WTC11 (cell line): ENCODE measurements at places on chromosomes 3 and 15.

- no peak for DNase-seq
These were observed 153.2 kb downstream of the MYRIP start for GRCh38 chr3:39962581-39962980.

DNA sequence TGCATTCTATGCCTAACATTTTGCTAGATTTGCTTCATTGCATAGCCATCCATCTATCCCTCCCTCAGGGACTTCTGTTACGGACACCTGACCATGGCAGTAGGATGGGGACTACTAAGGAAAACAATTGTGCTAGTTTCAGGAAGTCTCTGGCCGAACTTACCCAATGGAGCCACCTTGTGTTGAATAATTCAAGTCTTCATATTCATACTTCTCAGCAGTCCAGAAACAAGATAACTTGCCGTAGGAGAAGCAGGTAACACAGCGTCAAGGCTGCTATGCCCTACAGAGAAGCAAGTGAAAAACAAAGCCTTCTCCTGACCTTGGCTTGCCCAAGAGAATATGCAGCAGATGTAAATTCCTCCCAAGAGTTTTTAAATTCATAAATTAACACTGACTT is 685.3 kb downstream of the GRM7 start:
- DNase-seq, result no peak

- no peak for DNase-seq
These were observed 13.9 kb downstream of the RASGRF1 start for GRCh38 chr15:79076661-79077060.

- DNase-seq, result no peak
These were observed 76.1 kb downstream of the ADAMTS17 start for GRCh38 chr15:100265641-100266035.

- no peak for DNase-seq
These were observed 150.0 kb downstream of the MCTP2 start for GRCh38 chr15:94381384-94381783.

DNA sequence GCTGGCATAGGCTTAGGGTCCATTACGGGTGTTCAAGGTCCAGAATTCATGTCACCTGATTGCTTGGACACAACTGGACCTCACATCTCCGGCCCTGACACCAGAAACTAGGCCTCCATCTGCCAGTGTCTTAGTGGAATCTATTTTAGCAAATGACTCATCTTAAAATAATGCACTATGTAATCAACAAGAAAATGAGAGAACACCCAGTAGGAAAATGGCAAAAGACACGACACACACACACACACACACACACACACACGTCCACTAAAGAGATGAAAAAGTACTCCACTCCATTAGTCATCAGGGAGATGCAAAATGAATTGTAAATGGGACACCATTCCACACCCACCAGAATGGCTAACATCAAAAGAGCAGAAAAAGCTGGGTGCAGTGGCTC is 11.2 kb downstream of the APBA2 start:
- DNase-seq, result no peak

DNA sequence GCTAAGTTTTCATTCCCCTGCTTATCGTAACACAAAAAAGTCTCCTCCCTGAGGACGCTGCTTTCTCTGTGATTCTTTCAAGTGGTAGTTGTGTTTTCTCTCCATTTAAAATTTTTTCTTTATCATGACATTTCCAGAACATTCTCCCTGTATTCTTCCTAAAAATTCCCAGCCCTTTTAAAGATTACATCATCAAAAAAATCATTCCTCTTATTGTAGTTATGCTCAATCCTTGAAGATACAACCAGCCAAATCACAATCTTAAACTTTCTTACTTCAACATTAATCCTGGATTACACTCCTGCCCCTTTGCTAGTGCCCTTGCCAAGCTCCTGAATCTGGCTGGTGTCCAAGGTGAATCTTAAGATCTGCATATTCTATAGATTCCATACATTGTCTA is 163.7 kb upstream of the CBLB start:
- DNase-seq, result no peak

GRCh38 chr3:123743121-123743520 is 141.0 kb downstream of the MYLK start:
- DNase-seq, result no peak

DNA sequence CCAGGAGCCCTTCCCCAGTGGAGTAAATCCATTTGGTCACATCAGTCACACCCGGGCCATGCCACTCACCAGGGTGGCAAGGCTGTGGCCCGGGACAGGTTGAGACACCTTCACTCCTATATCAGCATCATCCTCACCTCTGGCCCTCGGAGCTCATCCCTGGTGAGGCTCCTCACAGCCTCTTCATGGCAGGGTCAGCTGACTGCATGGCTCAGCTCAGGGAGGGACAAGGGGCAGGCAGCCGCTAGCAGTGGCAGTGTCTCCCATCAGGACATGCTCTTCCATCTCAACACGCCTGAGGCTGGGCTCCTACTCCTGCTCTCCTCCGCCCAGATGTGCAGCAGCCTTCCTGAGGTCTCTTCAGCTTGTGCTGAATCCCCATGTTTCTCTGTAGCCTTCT is 26.4 kb upstream of the PARL start:
- no peak for DNase-seq
